Stimulated activated CD4-positive, alpha-beta T cell treated with anti-CD3 and anti-CD28 coated beads, Interleukin-4, amount 100 ng/mL, for 24 hours (primary cell): ENCODE measurements at places on chromosomes 2 and 18.

- DNase-seq, result no peak
These were observed 225.7 kb downstream of the TCF4 start for GRCh38 chr18:55362303-55362702.

DNA sequence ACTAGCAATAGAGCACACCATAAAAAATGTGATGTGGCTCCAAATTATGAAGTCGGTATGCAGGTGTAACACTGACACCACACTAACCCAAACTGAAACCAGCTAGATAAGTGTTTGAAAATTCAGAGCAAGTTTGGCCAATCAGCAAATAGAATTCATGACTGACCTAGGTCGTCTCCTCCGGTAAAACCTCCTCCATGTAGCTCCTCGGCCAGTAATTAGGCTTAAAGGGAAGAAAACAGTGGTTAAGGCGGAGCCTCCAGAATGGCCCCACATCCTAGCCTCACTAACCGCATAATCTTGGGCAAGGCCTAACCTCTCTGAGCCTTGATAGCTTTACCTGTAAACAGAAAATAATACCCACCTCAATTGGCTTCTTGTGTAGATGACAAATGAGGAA is 30.1 kb downstream of the C1D start:
- no peak for DNase-seq

DNA sequence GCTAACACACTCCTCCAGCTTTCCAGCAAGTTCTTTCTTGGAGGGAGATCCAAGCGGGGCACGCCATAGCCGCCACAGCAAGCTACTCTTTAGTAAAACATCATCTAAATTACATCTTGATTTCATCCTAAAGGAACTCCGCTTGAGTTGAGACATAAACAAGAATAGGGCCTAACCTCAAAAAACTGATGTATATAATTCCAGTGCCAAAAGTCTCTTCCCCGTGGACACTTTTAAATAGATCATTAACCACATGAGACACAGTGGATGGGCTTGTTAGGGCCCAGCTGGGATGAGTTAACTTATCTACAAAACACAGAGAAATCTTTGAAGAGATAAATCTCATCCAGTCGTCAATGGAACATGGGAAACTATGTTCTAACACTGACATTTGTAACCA is 20.8 kb upstream of the MLPH start:
- DNase-seq, result no peak

- no peak for DNase-seq
These were observed 119.0 kb upstream of the SYT4 start for GRCh38 chr18:43396266-43396665.

DNA sequence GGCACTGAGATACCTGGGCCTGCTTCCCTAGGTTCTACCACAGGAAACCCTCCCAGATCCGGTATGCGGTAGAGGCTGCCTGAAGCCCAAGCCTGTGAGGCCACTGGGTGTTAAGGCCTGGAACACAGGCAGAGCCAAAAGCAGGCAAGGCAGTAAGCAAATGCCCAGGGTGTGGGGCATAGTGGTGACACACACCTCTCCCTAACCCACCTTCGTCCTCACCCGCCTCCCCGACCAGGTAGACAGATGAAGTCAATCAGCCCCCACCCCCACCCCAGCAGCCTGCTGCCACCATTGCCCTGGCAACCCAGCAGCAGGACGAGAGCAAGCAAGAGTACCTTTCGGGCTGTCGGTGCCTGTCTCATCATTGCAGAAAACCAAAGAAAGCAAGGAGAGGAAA is 6.1 kb downstream of the DCTN1 start:
- DNase-seq, result no peak

DNA sequence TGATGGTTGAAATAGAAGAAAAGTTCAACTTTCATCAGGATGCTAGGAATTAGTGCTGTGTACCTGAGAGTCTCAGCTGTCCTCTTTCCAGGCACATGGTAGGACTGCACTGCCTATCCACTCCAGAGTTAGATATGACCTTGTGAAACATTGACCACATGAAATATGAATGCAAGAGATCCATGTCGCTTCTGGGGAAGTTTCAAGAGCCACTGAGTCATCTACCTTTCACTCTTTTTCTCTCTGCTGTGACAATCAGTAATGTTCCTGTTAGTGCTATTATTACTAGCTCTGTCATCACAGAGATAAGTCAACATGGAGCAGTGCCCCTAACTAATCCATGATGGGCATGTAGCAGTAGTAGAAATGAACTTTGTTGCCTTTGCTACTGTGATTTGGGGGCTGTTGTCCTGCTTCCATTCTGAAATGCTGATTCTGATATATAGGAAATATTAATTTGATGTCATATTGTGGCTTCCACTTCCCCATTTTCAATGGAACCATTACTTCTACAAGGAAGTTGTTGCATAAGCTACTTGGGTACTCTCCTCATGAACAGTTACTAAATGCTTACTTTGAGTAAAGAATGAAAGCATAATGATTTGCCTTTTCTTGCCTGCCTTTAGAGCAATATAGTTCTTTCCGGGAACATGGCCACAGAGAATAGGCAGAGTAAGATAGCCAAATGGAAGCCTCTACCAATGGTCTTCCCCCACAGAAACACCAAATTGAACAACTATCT is 192.8 kb upstream of the ZNF521 start:
- no peak for DNase-seq

DNA sequence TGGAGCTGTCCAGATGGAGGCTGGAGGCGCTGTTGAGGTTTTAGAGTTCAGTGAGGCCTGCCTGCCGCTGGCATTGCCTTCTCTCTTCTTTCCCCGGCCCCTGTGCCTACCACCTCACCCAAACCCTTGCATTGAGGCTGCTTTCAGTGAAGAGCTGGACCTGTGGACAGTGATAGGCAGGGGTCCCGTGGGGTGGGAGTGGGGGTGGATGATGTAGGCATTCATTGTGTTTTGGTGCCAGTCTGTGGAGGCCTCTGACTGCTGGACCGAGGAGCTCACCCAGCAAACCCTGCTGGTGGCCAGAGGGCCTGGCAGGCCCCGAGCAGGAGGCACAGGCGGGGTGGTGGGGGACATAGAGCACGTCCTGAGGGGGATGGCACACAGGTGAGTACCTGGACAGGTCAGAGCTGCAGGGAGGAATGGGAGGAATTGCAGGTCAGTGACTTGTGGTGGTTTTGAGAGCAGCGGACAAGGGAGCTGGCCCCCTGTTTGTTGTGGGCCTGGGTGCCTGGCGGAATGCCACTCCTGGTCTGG is 35.6 kb downstream of the NGEF start:
- no peak for DNase-seq

DNA sequence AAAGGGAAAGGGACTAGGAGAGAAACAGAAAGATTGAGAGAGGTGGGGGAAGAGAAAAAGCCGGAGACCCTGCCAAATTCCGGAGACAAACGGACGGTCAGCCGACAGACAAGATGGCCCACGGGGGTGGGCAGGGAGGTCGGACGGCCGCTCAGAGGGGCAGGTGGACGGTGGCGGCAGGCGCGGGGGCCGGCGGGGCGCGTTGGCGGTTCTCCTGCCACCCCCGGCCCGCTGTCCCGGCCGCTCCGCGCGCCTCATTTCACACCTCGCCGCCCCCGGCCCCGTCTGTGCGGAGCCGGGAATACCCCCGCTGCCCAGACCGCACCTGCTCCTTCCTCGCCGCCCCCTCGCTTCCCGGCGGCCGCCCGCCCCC is 935 bp downstream of the SLC30A3 start:
- no peak for DNase-seq

- DNase-seq, result no peak
These were observed 128.3 kb downstream of the DNER start for GRCh38 chr2:229586012-229586411.

GRCh38 chr2:183010112-183010511 is 28.1 kb downstream of the NCKAP1 start:
- no peak for DNase-seq

DNA sequence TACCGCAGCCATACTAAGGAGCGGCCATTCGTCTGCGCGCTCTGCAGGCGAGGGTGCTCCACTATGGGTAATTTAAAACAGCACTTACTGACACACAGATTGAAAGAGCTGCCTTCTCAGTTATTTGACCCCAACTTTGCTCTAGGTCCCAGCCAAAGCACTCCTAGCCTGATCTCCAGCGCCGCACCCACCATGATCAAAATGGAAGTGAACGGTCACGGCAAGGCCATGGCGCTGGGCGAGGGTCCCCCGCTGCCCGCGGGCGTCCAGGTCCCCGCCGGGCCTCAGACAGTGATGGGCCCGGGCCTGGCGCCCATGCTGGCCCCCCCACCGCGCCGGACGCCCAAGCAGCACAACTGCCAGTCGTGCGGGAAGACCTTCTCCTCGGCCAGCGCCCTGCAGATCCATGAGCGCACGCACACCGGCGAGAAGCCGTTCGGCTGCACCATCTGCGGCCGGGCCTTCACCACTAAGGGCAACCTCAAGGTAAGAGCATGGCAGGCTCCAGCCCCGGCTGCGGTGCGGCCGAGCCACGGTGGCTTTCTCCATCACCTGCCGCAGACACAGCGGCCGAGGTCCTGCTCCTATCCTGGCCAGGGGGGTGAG is 15.5 kb downstream of the SALL3 start:
- no peak for DNase-seq

DNA sequence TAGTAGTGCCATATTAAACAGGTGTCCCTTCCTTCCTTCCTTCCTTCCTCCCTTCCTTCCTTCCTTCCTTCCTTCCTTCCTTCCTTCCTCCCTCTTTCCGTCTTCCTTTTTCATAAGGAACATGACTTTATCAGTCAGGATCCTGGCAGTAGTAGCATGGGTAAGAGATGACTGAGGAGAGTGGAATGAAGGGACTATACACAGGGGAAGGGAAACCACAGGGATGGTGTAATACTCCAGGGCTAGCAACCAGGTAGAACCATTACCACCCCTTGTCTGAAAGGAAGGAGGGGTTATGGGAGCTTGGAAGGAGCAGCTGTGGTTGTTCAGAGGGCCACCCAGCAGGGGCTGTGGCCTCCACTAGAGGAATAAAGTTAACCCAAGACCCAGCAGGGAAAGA is 23.2 kb upstream of the KDM3A start:
- no peak for DNase-seq

DNA sequence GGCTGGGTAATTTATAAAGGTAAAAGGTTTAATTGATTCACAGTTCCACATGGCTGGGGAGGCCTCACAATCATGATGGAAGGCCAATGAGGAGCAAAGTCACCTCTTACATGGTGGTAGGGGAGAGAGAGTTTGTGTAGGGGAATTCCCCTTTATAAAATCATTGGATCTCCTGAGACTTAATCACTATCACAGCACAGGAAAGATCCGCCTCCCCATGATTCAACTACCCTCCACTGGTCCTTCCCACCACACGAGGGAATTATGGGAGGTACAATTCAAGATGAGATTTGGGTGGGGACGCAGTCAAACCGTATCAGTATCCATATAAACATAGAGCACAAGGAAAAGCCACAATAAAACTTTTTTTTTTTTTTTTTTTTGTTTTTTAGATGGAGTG is 172.6 kb upstream of the PIEZO2 start:
- DNase-seq, result no peak

DNA sequence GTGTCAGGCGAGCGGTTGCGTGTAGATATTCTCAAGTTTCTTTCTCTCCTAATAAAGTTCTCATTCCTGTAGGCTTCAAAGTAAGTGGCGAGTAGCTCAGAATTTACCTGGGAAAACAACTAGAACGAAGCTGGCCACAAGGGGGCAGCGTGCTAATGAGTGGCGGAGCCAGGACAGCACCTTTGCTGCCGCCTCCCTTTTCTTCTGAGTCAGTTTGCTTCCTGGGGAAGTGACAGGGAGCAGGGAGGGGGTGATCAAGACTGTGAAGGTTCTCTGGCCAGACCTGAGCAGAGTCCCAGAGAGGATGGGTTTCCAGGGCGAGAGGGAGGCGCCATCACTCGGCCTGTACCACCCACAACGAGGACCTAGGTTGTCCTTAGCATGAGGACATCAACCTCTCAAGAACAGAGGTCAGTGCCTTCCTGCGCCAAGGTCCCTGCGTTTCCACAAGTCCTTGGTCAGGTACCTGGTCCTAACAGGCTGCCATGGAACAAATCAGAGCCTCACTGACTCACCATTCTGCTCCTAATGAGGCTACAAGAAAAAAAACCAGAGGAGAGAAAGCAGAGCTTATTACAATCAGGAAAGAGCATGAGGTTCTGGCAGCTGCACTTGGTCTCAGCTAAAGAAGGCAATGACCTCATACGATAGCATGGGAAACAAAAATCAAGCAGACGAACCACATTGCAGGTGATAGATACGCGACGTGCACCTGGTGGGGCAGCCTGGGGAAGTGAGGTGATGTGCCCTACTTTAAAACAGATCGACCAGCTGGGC is 98.7 kb downstream of the PLB1 start:
- DNase-seq, result peak; percentile 87

- DNase-seq, result no peak
These were observed 292.4 kb downstream of the ZEB2 start for GRCh38 chr2:144227427-144228105.

DNA sequence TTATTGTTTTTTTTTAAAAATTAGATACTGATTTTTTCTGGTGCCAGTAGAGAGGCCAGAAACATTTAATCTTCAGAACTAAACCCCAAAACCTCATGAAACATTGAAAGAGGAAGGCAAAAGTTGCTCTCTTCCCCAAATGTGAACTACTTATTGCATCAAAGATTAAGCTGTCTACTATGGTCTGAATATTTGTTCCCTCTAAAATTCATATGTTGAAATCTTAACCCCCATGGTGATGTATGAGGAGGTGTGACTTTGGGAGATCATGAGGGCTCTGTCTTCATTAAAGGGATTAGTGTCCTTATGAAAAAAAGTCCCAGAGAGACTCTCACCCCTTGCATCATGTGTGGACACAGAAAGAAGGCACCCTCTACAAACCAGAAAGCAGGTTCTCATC is 28.2 kb upstream of the SLC8A1 start:
- no peak for DNase-seq

DNA sequence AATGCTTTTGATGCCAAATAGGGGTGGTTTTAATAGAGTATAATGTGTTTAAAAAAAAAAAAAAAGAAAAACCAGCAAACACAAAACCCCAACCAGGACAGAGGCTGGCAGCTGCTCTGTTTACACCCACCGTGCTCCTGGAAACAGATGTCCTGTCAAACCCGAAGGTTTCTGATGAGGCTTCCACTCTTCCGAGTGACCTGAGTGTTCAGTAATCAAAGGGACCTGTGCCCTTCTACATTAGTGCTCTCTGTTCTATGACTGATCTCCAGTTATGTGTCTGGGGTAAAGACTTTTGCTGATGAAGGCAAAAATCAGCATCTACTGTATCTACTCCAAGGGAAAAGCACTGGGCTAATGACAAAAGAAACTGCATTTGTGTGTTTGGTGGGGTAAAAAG is 3.5 kb upstream of the KLHL29 start:
- DNase-seq, result no peak

DNA sequence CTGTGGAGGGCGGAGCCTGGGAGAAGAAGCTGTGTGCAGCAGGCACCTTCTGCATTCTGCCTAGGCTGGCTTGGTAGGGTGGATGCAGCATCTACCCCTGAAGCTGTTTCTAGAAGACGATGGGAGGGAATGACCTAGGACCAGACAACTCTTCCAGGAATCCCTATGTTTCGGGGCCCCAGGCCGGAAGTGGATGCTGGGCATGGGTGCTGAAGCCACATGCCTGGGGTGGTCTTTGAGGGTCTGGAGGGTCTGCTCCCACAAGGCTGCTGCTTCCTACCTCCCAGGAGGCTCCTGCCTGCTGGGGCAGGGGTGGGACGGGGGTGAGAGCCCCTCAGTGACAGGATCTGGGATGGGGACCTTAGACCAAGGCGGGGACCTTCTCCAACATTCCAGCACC is 61.0 kb downstream of the CIB4 start:
- DNase-seq, result no peak
